ENCODE measurements at places on chromosomes 1 and 21.
A peak's percentile ranks its signal among the peaks of the same experiment; 100 is the strongest.

DNA sequence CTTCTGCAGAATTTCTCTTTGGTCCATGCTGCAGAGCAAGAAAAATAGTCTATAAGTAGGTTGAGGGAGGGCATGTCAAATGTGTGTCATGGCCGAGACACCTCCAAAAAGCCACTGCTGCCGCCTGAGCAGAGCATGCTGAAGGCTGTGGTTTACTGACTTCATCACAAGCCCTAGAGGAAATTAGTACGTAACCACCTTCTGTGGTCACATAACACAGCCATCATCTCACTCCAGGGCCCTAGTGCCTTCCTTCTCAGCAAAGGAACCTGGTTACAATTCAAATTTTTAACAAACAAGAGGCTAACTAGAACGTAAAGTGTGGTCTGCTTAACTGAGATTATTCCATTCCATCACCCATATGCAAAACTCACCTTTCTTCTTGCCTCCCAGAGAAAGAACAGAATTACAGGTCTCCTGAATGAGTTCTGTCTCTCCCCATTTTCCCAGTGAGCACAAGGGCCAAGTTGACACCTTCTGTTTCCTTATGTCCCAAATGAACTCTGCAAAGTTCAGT lies at the start of gene PTPN22:
PTPN22 (minus strand) TSS at position 116 of the 517 bp plus-strand sequence.
- DNase-seq: peak; percentile 89

DNA sequence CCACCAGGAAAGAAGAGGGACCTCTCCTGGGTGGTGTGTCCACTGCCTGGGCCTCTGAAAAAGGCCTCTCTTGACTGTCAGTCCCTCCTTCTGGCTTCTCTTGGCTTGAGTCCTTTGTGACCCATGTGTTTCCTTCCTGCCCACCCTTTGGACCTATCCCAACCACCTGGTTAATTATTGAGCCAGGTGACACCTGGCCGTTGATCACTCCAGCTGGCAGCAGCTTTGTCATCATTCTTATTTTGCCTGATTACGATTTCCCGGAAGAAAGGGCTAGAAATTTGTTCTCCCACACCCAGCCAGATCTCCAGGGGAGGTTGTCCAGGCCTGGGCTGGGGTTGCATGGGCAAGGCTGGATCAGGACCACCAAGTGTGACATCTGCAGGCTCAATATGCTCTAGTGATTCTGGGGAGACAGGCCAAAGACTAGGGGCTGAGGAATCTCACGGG lies 24.8 kb downstream of the CSF1 start:
- no peak for DNase-seq

GRCh38 chr1:15952317-15953258 lies 23.3 kb downstream of the ZBTB17 start:
- DNase-seq: peak; percentile 93

GRCh38 chr21:26169061-26169610 lies 1.4 kb downstream of the APP start:
- peak; percentile 45 for DNase-seq

- no peak for DNase-seq
Measured at GRCh38 chr1:13675151-13675651, 24.8 kb upstream of the PRDM2 start.

GRCh38 chr21:28833182-28833581 lies 159.5 kb downstream of the LTN1 start:
- no peak for DNase-seq

DNA sequence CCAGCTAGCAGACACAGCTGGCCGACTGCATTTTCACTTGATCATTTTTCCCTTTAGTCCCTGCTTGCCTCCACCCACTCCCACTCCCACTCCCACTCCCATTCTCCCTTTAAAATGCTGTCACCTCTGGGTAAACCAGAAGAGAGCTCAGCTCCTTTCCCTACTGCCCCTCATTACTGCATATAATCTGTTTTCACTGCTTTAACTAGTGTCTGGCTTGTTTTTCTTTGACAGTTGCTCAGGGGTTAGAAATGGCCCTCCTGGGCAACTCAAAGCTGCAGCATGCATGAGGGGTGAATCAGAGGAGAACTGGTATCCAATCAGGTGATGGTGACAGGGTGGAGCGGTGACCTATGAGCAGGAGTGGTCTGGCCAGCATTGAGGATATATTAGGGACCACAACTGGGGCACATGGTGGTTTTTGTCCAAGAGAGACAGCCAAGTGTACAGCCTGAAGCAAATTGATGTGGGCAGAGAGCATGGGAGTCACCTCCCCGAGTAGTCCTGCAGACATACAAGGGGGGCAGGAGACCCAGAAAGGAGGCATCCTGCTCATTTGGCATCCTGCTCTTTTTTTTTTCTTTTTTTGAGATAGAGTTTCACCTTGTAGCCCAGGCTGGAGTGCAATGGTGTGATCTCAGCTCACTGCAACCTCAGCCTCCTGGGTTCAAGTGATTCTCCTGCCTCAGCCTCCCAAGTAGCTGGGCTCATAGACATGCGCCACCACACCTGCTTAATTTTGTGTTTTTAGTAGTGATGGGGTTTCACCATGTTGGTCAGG lies 42.6 kb upstream of the SRSF10 start:
- DNase-seq: no peak

- no peak for DNase-seq
Measured at GRCh38 chr1:225427235-225428067, at the start of gene LBR. Gene LBR (minus strand): TSS chr1:225428038. CDS start chr1:225424075, 3,963 bp downstream.

- DNase-seq: no peak
Measured at GRCh38 chr1:113792986-113793385, 19.3 kb downstream of the RSBN1 start.

DNA sequence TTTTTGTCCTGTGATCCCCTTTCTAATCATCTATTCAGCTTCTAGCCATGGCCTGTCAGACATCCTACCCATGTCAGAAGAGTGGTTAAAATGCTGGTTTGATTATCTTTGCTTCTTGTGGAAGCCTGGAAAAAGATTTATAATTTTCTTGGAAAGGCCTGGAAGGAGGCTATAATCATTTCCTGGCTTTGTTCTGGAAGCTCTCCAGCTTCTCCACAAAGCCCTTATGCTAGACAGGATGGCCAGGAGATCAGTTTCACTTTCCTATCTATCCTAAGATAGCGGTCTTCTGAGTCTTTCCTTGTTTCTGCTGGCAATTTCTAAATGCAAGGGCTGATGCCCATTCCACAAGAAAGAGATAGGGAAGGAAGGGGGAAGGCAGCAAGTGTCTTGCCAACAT lies 90.9 kb upstream of the SLC44A3 start:
- no peak for DNase-seq

- DNase-seq: no peak
Measured at GRCh38 chr1:29397256-29397590, 160.9 kb downstream of the PTPRU start.

- no peak for DNase-seq
Measured at GRCh38 chr1:106276871-106277270, 779.6 kb upstream of the PRMT6 start.

DNA sequence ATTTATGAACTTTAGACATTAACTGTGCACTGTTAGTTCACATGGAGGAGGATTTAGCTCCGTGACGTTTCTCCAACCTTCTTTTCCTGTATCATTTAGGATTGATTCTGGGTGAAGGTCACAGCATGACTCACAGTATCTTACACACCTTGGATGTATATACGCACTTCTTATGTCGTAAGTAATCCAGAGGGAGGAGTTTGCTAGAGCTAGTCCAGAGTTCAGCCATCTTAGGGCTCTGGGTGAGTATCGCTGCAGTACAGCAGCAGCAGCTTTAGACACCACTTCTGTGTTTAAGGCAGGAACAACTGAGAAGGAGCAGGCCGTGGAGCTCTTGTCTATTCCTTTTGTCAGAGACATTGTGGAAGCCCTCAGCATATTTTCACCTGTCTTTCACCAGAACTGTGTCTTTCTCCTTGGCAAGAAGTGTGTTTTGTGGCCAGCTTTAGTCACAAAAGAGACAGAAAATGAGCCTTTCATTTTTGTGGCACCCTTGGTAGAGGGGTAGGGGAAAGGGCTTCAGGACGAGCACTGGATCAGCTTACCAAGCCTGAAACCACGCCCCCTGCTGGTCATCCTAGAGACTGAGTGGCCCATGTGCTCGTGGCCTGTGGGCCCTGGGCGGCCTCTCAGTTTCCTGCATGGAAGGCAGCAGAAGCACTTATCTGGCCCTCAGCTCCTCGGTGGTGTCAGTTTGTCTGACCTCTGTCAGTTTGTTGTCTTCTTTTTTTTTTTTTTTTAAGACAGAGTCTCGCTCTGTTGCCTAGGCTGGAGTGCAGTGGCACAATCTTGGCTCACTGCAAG lies 64.0 kb downstream of the ADARB1 start:
- peak; percentile 56 for DNase-seq

Measured in CD14-positive monocyte (primary cell).